ENCODE measurements at places on chromosomes 16 and 17.

DNA sequence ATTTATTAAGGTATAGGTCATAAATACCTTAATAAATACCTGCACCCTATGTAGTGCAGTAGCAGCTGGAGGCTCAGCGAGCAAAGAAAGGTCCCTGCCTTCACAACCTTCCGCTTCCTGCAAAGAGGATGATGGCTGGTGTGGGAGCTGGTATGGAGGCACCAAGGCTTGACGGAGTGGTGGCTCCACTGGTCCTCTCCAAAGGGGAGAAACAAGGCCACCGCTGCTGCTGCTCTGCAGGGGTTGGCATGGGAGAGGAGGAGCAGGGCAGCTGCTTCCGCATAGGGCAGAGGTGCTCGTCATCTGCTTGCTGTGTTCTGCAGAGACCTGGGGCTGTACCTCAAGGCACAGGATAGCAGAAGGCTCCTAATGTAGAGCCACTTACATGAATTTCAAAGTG is 52.8 kb downstream of the NDEL1 start:
- DNase-seq: no peak

GRCh38 chr16:57469046-57469445 is 6.6 kb downstream of the POLR2C start:
- DNase-seq: no peak

- no peak for DNase-seq
Observed at GRCh38 chr16:85757341-85757822, 6.5 kb upstream of the C16orf74 start.

DNA sequence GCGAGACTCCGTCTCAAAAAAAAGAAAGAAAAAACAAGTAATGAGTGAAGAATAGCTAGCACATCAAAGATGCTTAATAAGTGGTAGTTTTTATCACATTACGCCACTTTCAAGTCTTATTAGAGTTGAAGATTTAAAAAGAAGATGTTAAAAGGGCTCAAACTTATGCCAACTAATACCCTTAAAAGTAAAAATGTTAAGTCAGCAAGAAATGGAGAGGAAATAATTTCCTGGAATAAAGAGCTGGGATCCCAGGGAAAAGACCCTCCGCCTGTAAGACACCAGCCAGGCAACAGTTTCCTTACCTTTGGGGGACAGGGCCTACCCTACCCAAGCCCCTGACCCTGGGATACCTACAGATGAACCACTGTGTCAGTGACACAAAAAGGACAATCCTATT is 3.6 kb downstream of the XPO6 start:
- DNase-seq: no peak
